ENCODE measurements at places on chromosomes 16 and 17.
A peak's percentile ranks its signal among the peaks of the same experiment; 100 is the strongest.

GRCh38 chr17:37465069-37465616, 24.5 kb upstream of the DUSP14 start:
- no peak for DNase-seq

DNA sequence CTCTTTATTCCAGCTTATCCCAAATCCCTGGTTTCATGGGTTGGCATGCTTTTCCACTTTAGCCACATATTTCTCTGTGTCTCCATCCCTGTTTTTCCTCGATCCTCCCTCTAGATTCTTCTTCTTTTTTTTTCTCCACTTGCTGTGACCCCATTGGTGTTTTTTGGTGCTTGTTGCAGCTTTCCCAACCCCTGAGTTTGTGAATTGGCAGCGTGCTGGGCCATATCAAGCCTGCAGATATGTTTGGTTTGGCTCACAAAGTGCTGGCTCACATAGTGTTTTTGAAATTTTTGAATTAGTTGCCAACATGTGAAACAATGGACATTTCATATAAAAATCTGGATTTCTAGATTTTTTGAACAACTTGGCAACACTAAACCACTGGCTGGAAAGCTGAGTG, 8.8 kb downstream of the GPR139 start:
- no peak for DNase-seq

- no peak for DNase-seq
Measured at GRCh38 chr17:64777415-64778239, 115.5 kb upstream of the SMURF2 start.

GRCh38 chr17:36017799-36018198, at the start of gene CCL23:
Gene CCL23 (minus strand): TSS chr17:36017972. CDS start chr17:36017897, 75 bp downstream.
- peak; percentile 15 for DNase-seq

GRCh38 chr17:59870482-59870881, 22.3 kb downstream of the TUBD1 start:
- DNase-seq = no peak

GRCh38 chr17:6160232-6160555, 90.0 kb downstream of the WSCD1 start:
- DNase-seq = no peak

DNA sequence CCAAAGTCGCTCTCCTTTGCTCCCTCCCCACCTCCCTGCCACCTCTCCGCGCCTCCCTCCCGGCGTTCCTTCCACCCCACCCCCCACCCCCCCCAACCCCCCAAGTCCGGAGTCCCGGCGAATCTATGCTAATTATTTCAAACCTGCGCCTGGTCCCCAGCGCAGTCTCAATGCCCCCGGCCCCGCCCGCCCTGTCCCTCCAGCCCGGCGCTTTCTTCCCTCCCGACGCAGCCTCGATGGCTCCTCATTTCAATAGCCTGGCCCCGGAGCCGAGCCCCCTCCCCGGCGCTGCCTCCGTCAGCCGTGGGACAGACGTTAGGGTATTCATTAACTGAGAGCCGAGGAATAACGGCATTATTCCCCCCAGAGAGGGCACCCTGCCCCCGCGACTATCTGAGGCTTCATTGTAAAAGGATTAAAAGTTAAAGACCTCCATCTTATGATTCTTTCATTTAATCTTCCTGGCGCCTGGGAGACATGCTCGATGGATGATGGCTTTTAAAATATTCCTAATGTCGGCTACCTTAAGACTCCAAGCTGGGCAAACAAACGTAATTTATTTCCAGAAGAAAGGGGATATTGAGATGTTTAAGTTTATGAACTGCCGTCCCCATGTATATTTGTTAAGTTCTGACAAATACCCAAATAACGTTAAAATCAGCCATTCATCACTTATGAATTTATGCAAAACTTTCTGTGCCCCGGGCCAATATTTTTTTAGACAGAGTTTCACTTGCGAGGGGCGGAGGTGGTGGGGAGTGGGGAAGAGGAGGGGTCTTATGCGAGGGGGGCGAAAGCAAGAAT, 3.4 kb downstream of the NOG start:
- no peak for DNase-seq

DNA sequence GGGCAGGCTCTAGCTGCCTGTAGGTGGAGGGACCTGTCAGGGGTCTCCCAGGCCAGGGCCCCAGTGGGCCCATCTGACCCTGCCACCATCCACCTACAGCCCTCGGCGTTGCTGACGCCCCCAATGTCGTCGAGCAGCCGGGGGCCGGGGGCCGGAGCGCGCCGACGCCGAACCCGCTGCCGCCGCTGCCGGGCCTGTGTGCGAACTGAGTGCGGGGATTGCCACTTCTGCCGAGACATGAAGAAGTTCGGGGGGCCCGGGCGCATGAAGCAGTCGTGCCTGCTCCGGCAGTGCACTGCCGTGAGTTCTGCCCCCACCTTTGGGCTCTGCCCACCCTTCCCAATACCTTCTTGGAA, 2.2 kb downstream of the FBXL19 start:
- DNase-seq = no peak

GRCh38 chr16:1097156-1097555, 1.1 kb upstream of the C1QTNF8 start:
- DNase-seq = no peak

DNA sequence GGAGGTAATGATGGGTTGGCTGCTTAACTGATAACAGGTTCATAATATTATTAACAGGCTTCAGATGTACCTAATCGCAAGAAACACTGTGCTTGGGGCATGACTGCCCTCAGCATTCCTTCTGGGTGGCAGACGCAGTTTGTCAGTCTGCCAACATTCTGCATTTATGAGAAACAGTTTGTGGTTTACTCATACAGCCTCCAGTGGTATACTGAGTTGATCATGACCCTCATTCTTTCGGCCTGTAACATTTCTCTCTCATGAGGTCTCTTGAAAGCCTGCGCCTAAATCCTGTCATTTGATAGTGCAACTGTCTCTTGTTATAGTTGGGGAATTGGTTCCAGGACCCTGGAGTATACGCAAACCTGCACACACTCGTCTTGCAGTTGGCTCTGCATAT, 4.9 kb upstream of the RUSF1 start:
- DNase-seq = no peak

DNA sequence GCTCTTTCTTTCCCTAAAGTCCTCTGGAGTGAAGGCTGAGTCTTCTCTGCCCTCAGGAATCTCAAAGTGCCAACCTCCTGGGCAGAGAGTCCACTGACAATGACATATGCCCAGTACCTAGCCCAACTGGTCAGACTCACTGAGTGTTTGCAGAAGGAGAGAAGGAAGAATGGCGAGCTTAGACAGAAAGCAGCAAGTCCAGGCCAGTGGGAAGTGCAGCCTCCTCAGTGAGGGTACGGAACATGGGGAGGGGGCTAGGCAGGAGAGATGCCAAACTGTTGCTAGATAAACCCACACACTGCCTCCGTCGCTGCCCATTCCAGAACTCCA, 678 bp downstream of the EXOC7 start:
- no peak for DNase-seq

DNA sequence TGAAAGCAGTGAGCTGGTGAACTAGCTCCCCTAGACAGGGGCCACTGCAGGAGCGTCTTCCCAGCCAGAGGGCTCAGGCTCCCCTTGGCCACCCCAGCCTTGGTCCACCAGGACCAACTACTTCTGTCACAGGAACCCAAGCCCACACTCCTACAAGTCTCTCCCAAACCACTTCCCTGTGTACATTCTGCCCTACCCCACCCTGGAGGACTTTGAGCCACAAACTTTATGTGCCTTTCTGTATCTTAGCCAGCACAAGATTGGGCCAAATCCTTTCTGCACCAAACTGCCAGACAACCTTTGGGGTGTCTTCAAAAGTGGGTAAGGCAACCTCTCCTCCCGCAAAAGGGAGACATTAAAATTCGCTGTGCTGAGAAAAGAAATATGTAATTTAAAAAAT, 31.6 kb downstream of the EFCAB5 start:
- no peak for DNase-seq

- no peak for DNase-seq
Measured at GRCh38 chr17:57158795-57159194, 73.7 kb downstream of the AKAP1 start.

DNA sequence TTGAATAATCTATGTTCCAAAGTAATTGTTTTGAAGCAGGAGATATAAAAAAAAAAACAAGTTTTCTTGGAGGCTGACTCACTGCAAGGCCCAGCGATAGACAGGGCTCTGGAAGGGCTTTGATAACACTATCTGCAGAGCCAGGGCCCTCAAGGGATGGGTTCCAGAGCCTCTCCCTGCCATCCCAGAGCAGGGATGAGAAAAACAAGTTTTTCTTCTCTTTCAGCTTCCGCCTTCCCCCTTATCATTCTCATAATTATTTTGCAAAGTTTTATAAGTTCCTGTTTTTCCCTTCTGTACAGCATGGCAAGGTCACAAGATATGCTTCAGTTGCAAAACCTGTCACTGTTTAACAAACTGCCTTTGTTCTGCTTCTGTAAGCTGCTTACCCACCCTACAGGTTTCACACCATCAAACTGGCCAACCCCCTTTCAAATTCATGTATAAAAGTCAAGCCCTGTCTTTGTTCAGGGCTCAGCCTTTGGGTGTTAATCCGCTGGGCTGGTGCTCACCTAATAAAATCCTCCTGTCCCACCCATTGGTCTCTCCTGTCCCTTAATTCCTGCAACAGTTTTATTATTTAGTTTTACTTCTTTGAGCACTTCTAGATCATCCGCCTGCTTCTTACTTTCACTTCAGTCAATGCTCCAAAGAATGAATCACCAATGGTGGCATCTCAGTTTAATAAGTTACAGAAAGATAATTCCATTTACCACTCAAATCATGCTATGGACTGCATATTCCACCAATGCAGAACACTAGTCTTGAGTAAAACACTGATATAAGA, 5.6 kb upstream of the THUMPD1 start:
- no peak for DNase-seq

GRCh38 chr16:2842340-2843000, 12.4 kb downstream of the ZG16B start:
- DNase-seq = peak; percentile 80

GRCh38 chr17:36092230-36092629, 2.3 kb upstream of the CCL3 start:
- peak; percentile 30 for DNase-seq

DNA sequence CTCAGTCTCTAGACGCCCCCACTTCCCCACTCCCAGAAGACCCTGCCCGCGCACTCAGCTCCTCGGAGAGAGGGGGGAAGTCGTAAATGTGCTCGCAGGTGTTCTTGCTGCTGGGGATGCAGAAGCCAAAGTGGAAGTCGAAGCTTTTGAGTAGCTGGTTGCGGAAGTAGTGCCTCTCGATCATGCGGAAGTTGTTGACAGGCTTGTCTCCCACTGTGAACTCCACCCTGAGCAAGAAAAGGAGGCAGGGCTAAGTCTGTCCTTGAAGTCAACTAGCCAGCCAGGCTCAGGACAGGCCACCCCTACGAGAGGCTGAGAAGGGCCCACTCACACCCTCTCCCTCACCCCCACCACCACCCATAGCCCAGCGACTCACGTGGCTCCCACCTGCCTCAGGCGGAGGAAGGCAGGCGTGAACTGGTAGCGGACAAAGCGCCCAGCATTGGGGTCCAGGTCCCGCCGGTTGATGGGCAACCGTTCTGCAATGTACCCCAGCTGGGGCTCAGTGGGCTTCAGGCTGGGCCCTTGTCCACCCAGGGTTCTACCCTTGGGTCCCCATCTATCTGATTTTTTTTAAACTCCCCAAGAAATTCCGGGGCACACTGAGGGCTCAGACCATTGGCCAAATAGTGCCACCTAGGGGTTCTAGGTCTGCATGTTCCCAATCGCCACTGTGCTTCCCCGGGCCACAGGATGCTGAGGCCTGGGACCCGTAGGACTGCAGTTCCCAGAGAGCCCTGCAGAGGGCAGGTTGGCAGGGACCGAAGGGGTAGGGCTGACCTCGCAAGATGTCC, 4.6 kb downstream of the UNC119 start:
- peak; percentile 73 for DNase-seq

DNA sequence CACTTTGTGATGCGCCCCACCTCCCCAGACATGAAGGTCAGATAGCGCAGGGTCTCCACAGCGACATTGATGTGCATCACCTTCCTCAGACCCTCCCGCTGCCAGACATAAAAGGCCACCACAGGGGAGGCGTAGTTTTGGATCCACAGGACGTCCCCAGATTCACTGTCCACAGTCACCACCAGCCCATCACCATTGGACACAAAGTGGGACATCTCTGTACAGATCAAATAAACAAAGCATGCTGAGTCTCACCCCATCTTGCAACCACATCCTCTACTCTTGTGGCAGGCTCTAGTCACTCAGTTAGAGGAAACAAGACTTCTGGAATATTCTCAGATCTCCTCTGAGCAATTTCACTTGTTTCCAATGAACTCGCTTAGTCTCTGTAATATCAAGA, 46.3 kb upstream of the ICAM2 start:
- peak; percentile 40 for DNase-seq

DNA sequence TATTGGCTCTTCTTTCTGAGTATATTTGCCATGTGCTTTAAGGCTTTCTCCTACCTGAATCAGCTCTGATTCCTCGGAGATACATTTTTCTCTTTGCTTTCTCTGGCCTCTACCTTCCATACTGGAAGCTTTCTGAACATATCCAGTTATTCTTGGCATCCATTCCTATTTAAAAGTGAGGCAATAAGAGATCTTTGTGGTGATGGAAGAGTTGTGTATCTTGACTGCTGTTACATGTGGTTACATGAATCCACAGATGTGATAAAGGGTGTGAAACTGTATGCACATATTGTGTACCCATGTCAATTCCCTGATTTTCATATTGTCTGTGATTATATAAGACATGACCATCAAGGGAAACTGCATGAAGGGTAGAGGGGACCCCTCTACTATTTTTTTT, 24.4 kb downstream of the UBE2O start:
- DNase-seq = no peak

- no peak for DNase-seq
Measured at GRCh38 chr16:19005561-19006445, 22.1 kb downstream of the TMC7 start.

DNA sequence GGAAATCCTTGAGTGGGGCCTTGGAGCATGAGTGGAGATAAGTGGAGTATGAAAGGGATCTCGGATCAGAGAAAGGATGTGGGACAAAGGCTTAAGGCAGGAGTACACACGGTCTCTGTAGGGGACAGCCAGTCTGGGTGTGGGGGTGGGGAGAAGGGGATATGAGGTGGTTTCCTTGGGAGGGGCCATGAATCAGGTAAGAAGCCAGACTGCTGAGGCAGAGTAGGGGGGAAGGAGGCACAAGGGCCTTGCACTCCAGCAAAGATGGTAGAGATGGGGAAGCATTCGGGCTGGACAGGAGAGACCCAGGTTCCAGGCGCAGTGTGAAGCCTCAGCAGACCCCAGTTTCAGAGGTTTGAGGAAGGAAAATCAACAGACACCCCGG, 1.6 kb downstream of the HSD11B2 start:
- no peak for DNase-seq

- DNase-seq = no peak
Measured at GRCh38 chr17:48068491-48068961, 20.4 kb downstream of the NFE2L1 start.

DNA sequence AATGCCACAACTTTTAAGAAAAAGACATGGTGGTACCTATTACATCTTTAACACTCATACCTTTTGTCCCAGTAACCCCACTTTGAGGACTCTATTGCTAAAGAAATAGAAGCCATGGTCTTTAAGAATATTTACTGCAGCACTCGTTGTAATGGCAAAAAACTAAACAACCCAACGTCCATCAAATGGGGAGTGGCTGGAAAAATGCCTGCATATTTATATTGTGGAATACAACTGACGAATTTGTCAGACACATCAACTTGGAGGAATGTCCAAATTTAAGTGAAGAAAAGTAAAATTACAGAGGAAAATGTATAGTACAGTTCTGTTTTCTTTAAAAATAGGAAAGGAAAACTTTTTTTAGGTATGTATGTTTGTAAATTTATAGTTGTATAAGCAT, 47.8 kb downstream of the STX8 start:
- DNase-seq = no peak

Data from CD4-positive, alpha-beta T cell treated with Interleukin-1 beta for 1 hour (primary cell).